ENCODE measurements at places on chromosomes 6 and 20.
A peak's percentile ranks its signal among the peaks of the same experiment; 100 is the strongest.

GRCh38 chr6:105781915-105782314 lies 304.2 kb upstream of the PRDM1 start:
- DNase-seq, result no peak

DNA sequence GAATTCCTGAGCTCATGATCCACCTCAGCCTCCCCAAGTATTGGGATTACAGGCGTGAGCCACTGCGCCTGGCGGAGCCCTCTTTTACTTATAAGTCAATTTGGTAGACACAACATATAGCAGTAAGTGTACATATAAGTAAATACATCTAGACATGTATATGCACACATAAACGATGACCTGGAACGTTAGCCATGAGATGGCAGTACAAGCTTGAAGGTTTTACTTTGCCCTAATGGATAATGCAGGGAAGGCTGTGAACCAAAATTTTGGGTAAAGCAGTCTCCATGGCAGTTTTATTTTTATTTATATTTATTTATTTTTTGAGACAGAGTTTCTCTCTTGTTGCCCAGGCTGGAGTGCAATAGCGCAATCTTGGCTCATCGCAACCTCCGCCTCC lies 2.4 kb upstream of the GNMT start:
- DNase-seq, result peak; percentile 20

DNA sequence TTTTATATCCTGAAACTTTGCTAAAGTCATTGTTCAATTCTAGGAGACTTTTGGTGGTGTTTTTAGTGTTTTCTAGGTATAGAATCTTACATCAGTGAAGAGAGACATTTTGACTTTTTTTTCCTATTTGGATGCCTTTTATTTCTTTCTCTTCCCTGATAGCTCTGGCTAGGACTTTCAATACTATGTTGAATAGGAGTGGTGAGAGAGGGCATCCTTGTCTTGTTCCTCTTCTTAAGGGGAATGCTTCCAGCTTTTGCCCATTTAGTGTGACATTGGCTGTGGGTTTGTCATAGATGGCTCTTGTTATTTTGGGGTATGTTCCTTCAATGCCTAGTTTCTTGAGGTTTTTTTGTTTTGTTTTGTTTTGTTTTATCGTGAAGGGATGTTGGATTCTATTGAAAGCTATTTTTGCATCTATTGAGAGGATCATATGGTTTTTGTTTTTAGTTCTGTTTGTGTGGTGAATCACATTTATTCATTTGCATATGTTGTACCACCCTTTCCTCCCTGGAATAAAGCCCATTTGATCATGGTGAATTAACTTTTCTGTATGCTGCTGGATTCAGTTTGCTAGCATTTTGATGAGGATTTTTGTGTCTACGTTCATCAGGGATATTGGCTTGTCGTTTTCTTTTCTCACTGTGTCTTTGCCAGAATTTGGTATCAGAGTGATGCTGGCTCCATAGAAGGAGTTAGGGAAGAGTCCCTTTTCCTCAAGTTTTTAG lies 540.1 kb upstream of the FLRT3 start:
- no peak for DNase-seq

DNA sequence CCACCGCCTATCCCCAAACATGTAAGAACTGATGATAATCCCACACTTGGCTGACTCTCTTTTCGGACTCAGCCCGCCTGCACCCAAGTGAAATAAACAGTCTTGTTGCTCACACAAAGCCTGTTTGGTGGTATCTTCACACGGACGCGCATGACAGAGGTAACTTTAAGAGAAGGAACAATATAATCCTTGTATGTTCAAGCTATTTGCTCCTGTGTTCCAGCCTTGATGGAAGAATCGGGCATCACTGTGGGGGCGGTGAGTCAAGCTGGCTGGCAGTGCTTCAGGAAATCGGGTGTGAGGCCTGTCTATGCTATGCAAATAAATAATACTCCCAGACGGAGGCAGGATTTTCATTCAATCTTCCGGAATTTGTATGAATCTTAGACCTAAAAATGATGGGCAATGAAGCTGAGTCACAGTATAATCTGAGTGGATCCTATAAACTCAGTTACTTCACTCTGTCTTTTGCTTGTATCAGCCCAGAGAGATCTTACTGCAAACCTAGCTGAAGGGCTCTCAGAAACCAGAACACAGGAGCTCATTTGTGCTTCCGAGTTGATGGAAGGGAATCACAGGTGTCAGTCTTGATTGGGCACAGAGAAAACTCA lies 45.2 kb upstream of the NT5E start:
- DNase-seq, result peak; percentile 87

DNA sequence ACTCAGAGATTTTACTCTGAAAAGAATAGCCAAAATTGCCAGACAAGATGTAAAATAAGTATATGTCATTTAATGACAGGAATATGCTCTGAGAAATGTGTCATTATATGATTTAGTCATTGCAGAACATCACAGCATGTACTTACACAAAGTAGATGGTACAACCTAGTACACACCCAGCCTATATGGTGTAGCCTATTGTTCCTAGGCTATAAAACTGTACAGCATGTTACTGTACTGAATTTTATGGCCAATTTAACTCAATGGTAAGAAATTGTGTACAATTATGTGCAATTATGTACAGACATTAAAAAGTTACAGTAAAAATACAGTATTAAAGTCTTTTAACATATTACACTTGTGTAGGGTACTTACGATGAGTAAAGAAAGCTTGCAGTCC lies 311.9 kb upstream of the EPHA7 start:
- no peak for DNase-seq

DNA sequence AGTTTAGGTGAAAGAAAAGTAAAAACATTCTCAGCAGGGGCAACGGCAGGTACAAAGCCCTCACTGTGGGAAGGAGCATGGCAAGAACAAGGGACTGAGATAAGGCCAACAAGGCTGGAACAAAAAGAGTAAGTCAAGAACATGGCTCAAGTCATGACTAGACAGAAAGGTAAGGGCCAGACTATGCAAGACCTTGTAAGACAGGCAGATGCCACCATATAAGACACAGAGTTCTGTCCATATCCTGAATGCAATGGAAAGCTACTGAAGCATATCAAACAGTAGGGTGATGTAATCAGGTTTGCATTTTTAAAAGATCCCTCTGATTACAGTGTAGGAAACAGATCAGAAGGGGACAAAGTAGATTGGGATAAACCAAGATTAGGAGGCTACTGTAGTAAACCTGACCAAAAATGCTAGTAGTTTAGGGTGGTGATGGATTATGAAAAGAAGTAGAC lies 5.5 kb downstream of the REV3L start:
- DNase-seq, result peak; percentile 24

- no peak for DNase-seq
These were observed 46.6 kb downstream of the UBR2 start for GRCh38 chr6:42610416-42610815.

- peak; percentile 36 for DNase-seq
These were observed 58.5 kb upstream of the BEND3 start for GRCh38 chr6:107173779-107174178.

- no peak for DNase-seq
These were observed 107.1 kb downstream of the CEBPB start for GRCh38 chr20:50297498-50298376.

GRCh38 chr6:153616506-153616905 lies 422.5 kb upstream of the OPRM1 start:
- DNase-seq, result no peak

DNA sequence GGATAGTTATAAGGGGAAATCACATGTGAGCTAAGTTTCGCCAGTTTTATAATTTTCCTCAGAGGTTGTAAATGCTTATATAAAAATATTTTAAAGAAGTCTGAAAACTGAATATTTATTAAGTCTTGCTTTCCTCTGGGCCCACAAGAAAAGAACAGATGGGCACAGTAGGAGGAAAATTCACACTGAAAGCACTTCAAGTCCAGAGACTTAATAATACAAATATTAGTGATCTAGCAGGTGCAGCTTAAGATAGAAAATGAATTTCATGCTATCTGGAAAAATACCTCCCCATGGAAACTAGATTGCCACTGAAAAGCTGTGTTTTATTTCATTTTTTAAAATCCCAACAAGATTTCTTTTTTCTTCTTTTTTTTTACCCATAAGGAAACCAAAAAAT lies 47.2 kb downstream of the ORC3 start:
- no peak for DNase-seq

DNA sequence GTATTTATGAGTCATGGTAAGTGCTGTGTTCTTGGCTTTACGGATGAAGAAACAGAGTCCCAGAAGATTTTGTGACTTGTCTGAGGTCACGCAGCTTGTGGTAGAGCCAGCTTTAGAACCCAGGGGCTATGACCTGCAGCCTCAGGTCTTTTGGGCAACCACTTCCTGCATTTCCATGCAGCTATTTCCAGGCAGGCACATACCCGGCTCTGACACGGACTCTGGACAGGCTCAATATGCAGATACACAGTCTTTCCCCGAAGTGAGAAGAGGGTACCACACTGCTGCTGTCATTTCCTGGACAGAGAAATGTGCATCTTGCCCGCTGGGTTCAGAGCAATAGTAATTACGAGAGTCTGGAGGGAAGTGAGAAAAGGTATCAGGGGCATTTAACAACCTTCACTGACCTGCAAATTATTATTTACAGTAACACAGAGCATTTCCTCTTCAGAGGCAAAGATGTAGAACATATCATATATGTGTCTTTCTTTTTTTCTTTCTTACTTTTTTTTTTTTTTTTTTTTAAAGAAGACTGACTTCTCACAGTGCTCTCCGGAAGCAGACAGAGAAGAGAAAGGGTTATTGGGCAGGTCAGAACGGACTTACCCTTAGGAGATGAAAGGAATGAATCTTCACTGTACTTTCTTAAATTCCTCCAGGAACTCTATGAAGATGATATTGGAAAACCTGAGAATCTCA lies 185.1 kb downstream of the CLIC5 start:
- peak; percentile 26 for DNase-seq

DNA sequence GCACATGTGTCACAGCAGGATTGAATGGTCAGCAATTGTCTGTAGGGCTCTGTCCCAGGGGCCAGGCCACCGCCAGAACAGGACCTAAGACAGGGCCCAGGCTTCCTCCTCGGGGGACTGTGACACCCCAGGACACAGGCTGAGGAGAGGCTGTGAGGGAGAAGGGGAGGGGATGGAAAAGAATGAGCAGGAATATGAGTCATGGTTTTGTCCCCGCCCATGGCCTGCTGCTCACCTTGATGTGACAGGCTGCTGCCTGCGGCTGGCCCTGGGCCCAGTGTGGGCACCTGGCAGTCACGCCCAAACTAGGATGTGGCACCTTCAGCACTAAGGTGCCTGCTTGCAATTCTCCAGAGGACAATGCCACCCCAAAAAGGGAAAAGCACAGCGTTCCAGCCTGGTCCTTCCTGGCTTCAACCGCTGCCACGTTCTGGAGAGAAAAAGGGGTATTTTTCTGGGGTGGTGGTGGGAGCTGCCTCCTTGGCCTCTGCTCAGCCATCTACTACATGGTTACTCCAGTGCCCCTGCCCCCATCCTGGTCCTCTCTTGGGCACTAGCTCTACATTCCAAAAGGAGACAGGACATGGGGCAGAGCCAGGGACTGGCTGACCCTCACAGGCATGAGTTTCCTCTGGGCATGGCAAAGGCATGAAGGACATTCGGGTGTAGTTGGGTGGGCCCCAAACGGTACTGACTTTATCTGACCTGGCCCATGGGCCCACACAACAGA lies 93.4 kb downstream of the SLC22A23 start:
- no peak for DNase-seq

DNA sequence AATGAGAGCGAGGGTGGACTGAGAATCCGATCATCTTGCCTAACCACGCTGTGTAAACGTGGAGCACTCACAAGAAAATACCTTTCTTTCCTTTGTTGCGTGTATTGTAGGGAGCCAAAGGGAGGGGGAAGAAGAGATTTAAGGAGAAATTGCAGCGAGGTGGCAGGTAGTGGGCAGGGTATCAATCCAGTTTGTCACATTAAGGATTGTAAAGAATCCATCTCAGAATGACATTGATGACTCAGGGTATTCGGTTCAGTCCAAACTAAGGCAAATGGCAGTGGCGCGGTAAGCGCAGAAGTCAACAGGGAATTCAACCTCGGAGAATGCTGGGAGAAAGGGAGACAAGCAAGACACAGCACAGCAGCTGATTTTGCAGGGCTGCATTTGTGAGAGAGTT lies 146.2 kb downstream of the ID4 start:
- no peak for DNase-seq

DNA sequence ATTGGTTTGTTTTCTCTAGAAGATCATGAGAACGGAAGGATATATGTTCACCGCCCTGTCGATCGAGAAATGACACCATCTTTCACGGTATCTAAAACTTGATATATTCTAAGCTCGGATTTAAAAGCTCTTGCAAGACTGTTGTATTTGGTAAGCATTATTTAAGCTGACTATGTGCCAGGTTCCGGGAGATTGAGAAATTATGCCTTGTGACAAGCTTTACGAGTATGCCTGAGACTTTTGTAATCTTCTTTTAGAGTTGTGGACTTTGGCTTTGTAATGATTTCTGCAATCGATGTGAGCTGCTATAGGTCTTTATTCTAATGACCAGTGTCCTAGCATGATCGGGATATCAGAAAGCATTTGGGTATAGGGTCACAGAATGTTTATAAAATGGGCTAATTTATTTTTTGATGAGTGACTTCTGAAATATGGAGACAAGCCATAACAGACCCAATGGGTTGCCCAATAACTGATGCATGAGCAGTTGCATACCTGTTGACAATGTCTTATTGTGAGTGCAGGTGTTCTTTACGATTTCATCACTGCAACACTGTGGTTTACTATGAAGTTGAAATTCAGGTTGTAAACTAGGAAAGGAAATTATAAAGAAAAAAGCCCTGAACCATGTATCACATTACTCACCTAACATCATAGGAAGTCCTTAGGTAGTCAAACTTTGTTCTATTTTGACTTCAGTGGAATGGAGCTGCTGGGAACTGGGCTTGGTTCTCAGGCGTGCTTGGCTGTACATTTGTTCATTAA lies 14.0 kb downstream of the CDH26 start:
- DNase-seq, result no peak

GRCh38 chr6:78911218-78911940 lies 44.0 kb downstream of the IRAK1BP1 start:
- DNase-seq, result no peak

GRCh38 chr20:38275815-38276550 lies 15.4 kb upstream of the KIAA1755 start:
- DNase-seq, result peak; percentile 87

GRCh38 chr6:16998461-16998860 lies 103.4 kb upstream of the STMND1 start:
- DNase-seq, result no peak

DNA sequence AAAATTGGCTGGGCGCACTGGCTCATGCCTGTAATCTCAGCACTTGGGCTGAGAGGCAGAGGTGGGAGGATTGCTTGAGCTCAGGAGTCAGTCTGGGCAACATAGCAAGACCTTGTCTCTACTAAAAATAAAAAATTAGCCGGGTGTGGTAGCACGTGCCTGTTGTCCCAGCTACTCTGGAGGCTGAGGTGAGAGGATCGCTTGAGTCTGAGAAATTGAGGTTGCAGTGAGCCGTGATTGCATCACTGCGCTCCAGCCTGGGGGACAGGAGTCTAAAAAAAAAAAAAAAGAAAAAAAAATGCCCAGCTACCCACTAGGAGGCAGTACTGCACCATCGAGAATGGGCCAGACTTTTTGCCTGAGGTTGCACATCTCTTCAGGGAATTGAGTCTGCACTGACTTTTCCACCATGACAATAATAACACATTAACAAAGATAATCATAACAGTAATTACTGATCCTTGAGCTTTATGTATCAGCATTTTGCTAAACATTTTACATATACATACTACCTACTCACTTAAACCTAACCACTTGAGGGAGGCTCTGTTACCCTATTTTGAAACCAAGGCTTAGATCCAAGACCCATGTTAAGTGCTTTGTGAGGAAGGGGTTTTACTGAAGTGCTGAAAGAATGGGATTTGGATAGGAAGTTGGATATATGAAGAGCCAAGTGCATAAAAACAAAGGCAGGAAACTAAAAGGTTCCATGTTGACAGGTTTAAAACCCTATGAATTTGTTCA lies 21.0 kb downstream of the SRSF3 start:
- peak; percentile 76 for DNase-seq

Data from choroid plexus epithelial cell (primary cell).